ENCODE measurements at places on chromosomes 7 and 10. TPM values are rescaled to one million over a fixed set of nuclear protein-coding genes. Genes with fewer than 3 reads are reported as not detected.

DNA sequence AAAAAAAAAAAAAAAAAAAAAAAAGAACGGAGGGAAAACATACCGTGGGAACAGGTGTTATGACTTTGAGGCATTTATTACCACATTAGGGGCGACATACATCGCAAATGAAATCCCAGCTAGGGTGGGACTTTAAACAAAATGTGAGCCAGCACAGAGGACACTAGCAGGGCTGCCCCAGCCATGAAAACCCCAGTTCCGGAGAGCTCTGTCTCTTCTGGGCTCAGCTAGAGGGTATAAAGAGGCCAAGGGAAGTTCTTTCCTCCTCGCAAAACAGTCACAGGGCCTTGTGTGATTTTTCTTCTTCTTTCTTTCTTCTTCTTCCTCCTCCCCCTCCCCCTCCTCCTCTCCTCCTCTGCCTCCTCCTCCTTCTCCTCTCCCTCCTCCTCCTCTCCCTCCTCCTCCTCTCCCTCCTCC is 59.9 kb upstream of the ECHDC3 start:
- no peaks in the 10 kb centered on the region for H3K36me3 ChIP-seq
- no peak overlapping the region for H3K27ac ChIP-seq
- DNase-seq: peak; percentile 11
- no peaks in the 10 kb centered on the region for H3K27me3 ChIP-seq
- no peak overlapping the region for H3K4me3 ChIP-seq

Gene IL2RA
- 2.9 TPM for total RNA-seq

Gene NODAL
- total RNA-seq: not detected

DNA sequence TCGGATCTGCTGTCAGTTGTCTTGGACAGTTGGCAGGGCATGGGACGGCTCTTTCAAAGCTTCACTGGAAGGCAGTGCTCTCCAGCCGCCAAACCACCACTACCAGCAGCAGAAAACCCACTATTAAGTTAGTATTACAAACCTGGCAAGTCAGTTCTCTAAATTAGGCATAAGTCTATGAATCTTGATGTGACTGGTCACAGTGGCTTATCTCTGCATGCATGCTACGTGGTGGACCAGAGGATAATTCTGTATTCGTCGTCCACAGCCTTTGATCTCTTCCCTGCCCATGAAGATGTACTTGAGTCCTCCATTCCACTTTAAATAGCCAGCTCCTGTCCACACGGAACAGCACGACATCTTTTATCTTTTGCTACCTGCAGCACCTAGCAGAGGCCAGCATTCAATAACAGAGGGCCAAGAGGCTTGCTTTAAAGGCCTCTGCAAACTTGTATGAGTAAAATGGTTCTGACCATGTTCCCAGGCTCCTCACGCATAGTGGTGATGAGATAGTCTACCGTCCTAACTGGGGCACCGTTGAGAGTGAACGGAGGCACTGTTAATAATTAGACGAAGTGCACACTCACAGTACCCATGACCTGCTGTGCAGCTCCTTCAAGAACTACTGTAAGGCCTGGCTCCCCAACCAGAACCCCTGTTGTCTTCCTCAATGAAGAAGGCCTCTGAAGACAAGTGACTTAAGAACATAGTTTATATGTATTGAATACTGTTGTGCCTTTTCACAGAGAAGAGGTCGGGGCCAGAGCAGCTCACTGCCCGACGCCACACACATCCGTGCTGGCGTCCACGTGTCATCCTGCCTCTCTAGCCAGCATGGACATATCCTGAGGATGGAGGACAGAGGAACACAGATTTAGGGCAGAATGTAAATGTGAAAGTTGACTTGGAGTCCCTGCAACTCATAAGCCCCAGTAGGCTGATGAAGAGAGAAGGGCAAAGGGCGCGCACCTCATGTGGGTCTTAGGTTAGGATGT is 1.0 kb downstream of the GPR146 start:
- peaks cover 93% of the 10 kb centered on the region for H3K4me1 ChIP-seq
- H3K4me3 ChIP-seq: peak overlapping the region; percentile 70
- DNase-seq: peak; percentile 21
- H3K36me3 ChIP-seq: no peaks in the 10 kb centered on the region
